ENCODE measurements at places on chromosomes 2 and 18.
A peak's percentile ranks its signal among the peaks of the same experiment; 100 is the strongest.

- no peak for DNase-seq
Observed at GRCh38 chr2:62393293-62393692, 112.7 kb downstream of the TMEM17 start.

GRCh38 chr2:45821558-45822271 is 170.2 kb downstream of the PRKCE start:
- peak; percentile 56 for DNase-seq

DNA sequence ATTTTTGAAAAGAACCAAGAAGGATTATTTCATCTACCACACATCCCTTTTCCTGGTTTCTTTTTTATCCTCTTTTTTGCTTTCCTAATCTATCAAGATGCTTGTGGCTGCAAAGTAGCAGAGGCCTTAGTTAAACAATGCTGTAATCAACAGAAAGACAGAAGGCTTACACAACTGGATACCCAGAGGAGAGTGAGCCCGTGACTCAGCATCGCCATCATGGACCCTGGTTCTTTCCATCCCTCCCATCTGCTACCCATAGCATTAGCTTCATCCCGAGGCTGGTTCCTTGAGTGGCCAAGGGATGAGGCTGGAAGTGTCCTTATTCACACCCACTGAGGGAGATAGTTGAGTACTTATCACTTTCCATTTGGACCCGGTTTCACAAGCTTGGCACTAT is 7.5 kb upstream of the HAAO start:
- DNase-seq, result no peak

DNA sequence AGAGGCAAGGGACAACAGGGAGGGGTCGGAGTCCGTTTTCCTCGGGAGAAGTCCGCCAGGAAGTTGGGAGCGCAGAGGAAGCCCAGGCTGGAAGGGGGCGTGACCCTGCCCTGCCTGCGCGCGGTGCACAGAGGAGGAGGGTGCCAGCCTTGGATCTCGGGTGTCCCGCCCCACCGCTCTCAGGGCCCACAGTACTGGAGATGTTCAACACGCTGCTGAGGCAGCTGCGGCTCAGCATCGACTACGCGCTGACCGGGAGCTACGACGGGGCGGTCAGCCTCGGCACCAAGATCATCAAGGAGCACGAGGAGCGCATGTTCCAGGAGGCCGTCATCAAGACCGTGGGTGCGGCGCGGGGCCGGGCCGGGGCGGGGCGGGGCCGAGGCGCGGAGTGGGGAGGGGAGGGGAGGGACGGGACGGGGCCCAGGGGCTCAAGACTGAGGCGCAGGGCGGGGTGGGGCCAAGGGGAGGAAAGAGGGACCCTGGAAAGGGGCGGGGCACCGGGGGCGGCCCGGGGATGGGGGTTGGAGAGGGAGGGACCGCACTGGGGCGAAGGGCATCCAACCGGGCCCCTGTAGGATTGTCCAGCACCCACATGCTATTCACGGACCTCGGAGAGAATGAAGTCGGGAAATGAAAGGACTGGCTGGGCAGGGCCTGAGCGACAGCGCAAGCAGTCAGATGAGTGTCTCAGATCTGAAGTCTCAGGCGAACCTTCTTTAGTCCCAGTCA is 36.6 kb downstream of the POMC start:
- DNase-seq, result peak; percentile 28

- DNase-seq, result no peak
Observed at GRCh38 chr2:241739651-241740050, 5.2 kb downstream of the D2HGDH start.

GRCh38 chr2:20625491-20626391 is 25.2 kb downstream of the HS1BP3 start:
- DNase-seq, result peak; percentile 65

DNA sequence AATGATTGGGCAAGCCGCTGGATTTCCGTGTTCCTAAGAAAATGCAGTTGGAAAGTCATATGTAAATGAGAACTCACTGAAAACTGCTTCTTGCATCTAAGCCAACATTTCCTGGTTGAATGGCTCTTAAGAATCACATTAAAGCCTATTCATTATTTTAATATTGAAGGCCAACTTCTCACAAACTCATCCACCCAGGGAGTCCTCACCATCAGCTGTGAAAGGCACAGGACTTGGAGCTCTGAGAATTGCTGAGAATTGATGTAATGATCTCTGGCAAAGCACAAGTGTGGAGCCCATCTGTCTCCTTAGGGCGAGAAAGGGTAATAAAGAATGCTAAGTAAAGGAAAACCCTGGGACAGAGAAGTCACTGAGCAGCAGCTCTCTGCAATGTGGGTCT is 55.9 kb upstream of the APCDD1 start:
- no peak for DNase-seq

- no peak for DNase-seq
Observed at GRCh38 chr2:129903586-129904425, 75.7 kb upstream of the RAB6C start.

DNA sequence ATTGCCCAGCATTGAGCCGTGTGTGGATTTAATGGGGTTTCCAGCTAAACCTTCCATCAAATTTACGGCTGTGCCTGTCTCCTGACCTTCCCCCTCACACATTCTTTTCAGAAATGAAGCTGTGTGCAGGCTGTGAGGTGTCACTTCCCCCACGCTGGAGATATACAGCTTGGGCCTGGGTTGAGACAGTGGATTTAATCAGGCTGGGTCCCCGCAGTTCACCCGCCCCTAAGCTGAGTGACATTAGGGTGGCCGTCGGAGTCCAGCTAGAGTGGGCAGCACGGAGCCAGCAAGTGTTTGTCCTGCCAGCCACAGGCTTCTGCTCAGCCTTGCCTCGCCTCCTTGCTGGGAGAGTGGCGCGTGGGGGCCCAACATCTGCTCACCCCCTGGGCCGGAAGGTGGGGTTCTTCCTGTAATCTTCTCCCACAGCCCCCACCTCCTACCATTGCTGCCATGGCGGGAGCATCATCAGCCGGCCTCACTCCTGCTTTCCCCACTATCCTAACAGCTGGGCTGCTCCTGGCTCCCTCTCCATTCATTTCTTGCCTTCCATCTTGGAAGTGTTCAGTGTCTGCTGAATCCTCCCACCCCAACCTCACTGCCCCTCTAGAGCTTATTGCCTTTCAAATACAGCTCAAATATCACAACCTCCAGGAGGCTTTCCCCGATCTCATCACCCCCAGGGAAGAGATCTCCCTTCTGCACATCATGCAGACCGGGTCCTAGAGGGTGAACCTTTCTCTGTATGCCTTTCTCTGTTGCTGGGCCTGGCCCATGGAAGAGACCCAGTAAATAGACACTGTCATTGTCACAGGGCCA is 149.0 kb downstream of the GLI2 start:
- DNase-seq, result no peak

- DNase-seq, result no peak
Observed at GRCh38 chr2:232203166-232203891, 175.2 kb upstream of the ALPP start.

DNA sequence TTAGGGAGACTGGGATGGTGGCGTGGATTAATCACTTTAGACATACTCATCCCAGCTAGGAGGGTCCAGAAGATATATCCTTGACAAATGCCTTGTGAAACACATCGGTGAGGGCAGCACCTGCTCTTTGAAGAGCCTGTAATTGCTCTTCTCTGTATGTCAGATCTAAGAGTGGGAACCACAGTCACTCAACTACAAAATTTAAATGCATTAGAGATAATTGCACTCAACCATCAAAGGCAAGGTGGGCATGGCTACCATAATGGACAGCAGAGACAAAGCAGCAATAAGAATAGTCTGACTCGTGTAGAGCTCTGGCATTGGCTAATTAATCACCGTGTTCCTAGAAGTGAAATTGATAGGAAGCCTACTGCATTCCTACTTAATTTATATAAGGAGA is 96.8 kb downstream of the ERBB4 start:
- no peak for DNase-seq

- DNase-seq, result no peak
Observed at GRCh38 chr2:40129725-40130124, 322.2 kb downstream of the SLC8A1 start.

DNA sequence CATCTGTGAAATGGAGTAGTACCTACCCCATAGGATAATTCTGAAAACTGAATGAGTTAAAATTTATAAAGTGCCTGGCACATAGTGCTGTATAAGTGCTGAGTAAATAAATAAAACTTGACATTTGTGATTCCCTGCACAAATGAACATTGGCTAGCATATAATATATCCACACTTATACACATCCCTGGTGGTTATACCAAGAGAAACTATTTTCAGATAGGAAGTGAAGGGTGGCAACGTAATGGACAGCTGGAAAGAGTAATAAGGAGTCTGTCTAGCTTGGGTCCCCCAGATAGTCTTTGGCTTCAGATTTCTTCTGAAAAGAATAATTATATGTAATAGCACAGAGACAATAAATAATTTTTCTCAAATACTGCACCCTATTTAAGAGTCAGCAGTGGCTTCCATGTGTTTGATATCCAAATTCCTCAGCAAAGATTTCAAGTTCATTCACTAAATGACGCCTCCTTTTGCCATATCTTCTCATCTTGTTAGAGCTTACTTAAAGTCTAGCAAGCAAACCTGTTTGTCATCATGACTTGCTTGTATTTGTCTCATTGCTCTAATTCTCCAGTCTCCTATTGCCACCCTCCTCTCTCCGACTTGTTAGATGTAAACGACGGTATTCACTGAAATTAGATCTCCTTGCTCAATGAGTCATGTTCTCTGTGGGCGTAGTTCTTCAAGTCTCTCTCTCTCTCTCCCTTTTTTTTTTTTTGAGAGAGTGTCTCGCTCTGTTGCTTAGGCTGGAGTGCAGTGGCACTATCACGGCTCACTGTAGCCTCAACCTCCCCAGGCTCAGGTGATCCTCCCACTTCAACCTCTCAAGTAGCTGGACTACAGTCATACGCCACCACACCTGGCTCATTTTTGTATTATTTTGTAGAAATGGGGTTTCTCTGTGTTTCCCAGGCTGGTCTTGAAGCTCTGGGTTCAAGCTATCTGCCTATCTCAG is 8.7 kb upstream of the ADGRF3 start:
- no peak for DNase-seq

DNA sequence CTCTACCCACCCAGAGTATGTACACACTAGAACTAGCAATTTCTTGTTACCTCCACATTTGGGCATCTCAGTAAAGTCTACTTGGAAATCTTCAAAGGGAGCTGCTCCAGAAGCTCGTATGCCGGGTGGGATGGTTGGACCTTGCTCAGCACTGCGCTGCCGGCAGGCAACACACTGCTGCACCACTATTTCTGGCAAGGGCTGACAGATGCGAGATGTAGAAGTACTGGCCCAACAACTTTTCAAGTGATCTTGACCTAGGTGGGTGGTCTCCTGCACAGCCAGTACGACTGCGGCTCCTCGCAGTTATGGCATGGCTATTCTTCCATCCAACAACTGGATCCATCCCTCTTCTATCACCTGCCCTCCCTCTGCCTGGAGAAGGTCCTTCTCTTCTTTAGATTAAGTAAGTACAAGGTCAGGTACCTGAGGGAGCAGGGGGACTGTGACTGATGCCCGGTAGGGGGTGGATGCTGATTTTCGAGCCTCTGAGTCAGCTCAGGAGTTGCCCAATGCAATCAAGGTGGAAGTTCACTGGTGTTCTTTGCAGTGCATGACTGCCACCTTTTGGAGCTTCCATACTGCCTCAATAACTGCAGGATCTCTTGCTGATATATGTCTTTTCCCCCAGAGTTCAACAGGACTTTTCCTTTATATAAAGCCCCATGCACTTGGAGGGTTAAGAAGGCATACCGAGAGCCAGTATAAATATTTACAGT is 100.4 kb upstream of the SLC1A4 start:
- no peak for DNase-seq

DNA sequence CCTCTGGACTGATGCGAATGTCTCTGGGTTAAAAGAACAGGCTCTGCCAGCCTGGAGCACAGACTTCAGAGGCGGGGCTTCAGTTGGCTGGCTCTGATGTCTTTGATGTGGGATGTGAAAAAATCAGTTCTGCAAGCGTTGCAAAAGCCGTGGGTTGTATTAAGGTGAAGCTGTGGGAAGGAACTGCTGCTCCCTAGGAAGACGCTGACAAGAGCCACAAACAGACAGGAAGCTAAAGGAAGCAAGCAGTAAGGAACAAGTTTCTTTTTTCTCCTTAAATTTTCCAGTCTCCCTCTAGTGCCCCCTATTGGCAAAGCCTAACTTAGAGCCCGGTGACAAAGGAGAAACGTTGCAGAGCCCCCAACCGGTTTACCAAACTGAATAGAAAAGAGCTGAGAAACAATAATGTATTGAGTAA is 239.0 kb downstream of the CCDC178 start:
- DNase-seq, result no peak

DNA sequence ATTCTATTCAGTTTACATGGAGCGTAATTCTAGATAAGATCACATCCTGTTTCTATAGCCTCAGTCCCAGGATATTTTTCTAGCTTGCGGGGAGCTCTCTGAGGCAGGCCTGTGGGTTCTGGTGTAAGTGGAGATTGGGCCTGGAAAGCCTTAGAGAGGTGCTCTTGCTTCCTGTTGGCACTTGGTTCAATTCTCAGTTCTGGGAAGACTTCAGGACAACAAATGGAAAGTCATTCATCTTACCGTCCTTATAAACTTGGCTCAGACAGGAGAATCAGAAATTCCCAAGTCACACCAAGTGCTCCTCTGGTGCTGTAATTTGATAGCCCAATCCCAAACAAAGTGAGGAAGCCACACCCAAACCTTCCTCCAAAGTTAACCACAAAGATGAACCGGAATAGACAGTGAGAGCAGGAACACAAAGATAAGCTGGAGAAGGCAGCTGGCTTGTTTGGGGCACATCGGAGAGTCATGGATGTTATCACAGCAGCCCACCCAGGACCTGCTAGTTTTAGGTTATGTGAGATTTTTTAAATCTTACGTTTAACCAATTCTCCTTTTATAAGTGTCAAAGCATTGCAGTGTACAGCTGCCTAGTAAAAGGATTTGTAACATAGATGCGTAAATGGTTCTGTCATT is 144.3 kb upstream of the MAP3K20 start:
- no peak for DNase-seq

DNA sequence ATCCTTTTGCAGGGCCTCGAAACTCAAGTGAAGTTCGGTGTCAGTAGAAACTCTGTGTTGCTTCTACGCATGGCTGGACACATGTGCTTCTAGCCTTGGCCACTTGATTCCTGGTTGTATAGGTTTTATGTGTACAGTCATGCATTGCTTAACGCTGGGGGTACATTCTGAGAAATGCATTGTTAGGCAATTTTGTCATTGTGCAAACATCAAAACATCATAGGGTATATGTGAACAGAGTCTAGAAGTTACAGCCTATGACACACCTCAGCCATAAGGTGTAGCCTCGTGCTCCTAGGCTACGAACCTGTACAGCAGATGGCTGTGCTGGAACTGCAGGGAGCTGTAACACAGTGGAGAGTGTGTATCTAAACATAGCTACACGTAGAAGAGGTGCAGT is 39.4 kb downstream of the TMEM18 start:
- no peak for DNase-seq

- no peak for DNase-seq
Observed at GRCh38 chr18:59951591-59951990, 51.8 kb downstream of the PMAIP1 start.

DNA sequence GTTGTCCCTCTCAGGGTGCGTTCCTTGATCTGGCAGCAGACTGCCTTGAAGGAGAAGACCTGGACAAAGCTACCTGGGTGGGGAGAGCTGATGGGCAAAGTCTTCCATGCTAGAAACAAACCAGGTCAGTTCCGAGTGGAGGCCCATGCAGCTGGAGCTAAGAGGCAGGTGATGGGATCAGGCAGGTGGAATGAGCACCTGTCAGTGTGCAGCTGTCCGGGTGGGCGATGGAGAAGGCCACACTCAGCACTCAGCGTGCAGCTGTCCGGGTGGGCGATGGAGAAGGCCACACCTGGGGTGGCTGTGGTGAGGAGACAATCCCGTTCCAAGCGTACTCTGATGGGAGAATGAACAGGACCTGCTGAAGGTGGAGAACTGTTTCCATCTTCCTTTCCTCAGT is 237.3 kb upstream of the MYT1L start:
- DNase-seq, result no peak

- no peak for DNase-seq
Observed at GRCh38 chr2:127423880-127424279, 5.7 kb downstream of the PROC start.

Data from psoas muscle (tissue), 8 donors.